ENCODE measurements at places on chromosomes 12 and 14.
A peak's percentile ranks its signal among the peaks of the same experiment; 100 is the strongest.

- no peak for DNase-seq
Measured at GRCh38 chr12:108551535-108551934, 9.4 kb downstream of the SART3 start.

DNA sequence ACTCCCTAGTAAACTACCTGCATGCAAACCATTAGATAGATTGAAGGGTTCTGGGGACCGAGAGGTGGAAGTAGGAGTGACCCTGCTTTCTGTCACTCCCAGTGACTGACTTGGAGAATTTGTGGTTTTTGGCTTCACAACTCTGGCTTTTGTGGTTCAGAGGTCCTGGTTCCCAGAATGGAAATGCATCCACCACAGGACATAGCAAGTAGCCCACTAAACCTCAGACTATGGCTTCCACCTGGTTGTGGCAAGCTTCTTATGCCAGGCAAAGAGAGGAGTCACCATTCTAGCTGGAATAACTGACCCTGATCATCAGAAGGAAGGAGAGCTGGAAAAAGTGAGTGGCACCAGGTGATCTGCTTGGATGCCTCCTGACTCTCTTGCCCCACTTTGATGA is 162.4 kb upstream of the TMEM260 start:
- no peak for DNase-seq

- DNase-seq: no peak
Measured at GRCh38 chr12:42002563-42002962, 142.1 kb downstream of the GXYLT1 start.

DNA sequence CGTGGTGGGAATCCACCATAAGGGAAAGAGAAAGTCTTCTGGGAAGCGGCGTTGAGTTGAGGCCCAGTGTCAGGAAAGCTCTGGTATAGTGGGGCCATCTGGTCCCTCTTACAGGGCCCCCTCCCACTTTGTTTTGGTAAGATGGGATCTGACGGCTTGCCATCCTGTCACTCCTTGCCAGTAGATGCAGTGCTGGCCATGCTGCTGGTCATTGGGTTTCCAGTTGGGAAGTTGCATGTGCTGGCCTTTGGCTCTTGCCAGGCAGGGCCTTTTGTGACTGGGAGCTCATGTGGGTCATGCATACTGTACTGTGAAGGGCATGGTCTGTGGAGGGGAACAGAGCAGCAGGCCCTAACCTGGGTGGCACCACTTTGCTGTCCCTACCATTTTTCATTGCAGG is 3.8 kb downstream of the TRAF3 start:
- no peak for DNase-seq

DNA sequence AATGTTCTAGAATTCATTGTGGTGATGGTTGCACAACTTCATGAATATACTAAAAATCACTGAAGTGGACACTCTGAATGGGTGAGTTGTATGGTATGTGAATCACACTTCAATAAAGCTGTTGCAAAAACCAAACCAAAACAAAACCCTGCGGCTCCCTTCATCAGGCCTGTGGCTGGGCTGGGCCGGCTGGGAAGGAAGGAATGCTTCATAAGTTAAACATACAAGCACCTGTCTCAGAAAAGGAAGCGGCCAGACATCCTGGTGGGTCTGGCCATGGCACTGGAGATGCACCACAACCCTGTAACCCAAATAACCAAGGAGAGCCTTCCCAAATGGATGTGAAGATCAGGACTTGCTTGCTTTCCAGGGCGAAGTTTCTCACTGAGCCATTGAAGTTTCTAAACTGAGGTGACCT is 34.9 kb downstream of the TTC7B start:
- DNase-seq: no peak

- no peak for DNase-seq
Measured at GRCh38 chr12:71772735-71773134, 18.1 kb downstream of the RAB21 start.

GRCh38 chr12:74619884-74620283 is 82.2 kb downstream of the ATXN7L3B start:
- DNase-seq: no peak

GRCh38 chr12:2673966-2674810 is 120.6 kb upstream of the FKBP4 start:
- DNase-seq: no peak

DNA sequence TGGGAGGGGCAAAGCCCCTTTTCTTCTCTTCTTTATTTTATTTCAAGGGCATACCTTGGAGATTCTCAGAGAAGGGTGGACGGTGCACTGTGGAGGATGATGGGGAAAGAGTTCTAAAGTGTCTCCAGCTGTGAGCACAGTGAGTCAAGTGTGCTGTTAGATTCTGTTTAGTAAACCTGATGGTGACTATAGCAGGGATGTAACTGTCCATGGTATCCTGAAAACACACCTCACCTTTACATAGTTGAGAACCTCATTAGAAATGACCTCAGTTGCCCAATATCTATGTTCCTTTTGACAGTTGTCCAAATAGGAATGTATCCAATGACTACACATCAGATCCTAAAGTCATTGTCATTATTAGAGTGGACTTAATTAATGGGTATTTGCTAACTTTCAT is 38.0 kb downstream of the CNTN1 start:
- DNase-seq: no peak

GRCh38 chr14:90569201-90569600 is 172.4 kb downstream of the CALM1 start:
- no peak for DNase-seq

- no peak for DNase-seq
Measured at GRCh38 chr12:85920324-85920947, 46.3 kb downstream of the NTS start.

DNA sequence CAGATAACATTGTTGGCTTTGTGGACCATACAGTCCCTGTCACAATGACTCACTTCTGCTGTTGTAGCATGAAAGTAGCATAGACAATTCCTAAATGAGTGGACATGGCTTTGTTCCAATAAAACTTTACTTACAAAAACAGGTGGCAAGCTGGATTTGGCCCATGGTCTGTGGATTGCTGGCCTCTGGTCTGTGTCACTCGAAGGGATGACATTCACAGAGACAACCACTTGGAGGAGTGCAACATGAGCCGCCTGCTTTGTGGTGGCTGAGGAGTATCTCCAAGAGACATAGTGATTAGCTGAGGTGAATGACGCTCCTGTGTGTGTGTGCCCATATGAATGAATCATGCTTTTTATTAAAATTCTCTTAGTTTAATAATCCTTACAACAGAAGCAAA is 81.3 kb upstream of the NRXN3 start:
- DNase-seq: no peak

DNA sequence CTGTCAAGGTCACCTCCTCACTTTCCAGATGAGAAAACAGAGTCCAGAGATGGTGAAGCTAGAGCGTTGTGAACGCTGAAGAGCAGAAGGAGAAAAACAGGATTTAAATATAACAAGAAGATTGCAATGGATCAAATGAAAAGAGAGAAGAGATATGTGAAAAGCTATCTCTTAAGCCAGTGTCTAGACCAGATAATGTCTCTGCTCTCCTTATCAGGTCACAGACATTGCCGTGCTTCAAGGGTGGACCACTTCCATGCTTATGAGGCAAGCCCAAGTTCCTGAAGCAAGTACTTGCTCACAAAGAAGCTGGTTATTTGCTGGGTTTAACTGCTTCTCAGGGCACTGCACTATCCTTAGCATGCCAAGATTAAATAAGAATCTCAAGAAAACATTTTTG is 31.6 kb upstream of the FRS2 start:
- DNase-seq: no peak

GRCh38 chr12:50415899-50416479 is 15.3 kb downstream of the LARP4 start:
- DNase-seq: no peak

DNA sequence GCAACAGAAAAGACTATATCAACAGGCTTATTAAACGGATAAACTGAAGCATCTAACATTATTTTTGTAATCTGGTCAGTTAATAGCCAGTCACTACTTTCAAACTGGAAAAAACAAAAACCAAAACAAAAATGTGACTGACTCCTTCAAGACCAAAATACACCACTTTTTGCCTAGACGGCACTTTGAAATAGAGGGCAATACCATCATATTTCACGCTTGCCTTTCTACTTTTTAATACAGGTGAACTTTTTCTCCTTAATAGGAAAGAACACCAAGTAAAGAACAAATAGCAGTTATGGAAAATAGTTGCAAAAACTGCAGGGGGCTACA is 550 bp upstream of the NUP107 start:
- DNase-seq: no peak

- peak; percentile 21 for DNase-seq
Measured at GRCh38 chr14:94550041-94550440, 11.2 kb upstream of the SERPINA4 start.

DNA sequence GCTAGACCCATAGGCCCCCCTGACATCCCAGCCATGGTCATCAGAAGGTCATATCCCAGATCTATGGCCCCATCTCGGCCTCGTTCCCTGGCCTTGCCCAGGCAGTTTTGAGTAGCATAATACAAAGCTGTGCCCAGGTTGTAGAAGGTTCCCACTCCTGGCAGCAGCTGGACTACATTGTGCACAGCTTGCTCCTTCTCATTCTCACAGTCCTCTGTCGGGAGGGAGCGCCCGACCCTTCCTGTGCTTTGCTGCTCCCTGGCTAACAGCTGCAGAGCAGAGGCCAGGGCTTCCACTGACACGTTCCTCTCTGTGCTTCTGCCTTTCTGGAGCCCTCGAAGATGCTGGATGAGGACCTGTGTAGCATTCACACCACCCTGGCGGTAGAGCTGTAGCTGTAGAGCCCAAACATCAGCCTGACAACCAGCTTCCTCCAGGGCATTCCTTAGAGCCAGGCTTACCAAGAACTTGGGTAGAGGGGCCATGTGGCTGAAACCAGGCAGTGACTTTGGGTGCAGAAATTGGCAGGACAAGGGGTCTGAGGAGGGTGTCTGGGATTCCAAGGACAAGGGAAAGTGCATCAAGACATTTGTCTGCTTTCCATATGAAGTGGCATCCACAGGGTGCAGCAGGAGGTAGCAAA is 1.0 kb downstream of the APOF start:
- DNase-seq: no peak

GRCh38 chr12:2329661-2330210 is 276.9 kb downstream of the CACNA1C start:
- DNase-seq: no peak

- DNase-seq: no peak
Measured at GRCh38 chr14:99284254-99285004, 12.4 kb upstream of the BCL11B start.

GRCh38 chr12:121530600-121531355 is 50.0 kb downstream of the KDM2B start:
- no peak for DNase-seq

GRCh38 chr14:59427653-59428580 is 37.3 kb downstream of the GPR135 start:
- DNase-seq: no peak

DNA sequence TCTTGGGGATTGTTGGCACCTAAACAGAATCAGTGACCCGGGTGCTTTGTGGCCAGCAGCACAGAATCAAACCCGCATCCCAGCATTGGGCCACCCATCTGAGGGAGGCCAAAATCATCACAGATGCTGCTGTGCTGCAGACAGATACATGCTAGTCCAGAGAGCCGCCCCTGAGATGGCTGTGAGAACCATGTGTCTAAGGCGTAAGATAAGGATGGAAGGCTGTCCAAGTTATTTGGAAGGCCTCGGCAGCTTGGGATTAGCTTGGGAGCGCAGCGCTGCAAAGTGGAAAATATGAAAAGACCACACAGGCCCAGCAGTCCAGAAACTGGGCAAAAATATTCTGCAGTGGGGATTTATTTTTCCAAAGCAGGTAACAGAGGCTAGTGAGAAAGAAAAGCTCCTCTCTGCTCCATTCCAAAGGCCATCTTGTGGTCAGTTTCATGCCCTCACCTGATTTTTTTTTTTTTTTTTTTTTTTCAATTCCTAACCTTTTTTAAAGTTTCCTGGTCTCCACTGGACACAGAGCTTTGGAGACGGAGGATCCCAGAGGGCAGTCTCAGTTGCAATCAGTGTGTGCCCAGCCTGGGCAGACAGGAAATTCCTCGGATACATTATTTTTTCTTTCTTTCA is 178.9 kb upstream of the BCL2L14 start:
- no peak for DNase-seq

DNA sequence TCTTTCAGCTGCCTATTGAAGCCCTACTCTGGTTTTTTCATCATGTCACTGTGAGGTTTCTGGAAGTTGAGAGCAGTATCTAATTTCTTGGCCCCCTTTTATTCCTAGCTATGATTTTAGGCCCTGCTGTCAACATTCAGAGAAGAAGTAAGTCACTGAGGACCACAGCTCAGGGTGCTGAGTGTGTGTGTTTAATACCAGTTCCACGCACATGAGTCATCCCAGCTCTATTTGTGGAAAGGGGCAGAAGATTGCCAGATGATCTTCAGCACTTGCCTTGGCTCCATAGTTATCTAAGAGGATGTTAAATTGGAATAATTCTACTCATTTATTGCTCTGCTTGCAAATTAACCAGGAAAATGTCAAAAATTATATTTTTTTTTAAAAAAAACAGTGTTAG is 65.5 kb upstream of the SLC38A4 start:
- DNase-seq: no peak

- no peak for DNase-seq
Measured at GRCh38 chr14:27367345-27367744, 769.5 kb upstream of the NOVA1 start.

DNA sequence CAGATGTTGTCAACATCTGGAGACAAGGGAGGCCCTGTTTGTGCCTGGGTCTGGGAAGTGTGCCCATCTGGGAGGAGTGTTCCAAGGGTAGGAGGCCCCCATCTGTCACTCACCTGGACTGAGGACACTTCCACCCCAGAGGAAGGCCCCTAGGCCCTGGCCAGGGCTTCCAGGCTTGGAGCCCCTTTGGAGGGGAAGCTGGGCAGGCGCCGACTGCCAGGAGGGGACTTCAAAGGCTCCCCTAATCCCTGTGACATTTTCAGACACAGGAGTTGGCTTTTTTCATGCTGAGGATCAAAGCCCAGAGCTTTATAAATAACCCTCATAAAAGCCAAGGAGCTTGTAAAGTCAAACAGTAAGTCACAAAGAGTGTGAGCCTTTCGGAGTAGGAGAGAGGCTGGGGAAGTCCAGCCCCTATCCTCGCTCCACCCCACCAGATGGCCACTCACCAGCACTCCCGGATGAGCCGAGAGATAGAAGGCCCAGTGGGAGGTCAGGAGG is 17.6 kb upstream of the FAM222A start:
- no peak for DNase-seq

GRCh38 chr12:27506645-27507189 is 17.3 kb upstream of the PPFIBP1 start:
- DNase-seq: no peak

- no peak for DNase-seq
Measured at GRCh38 chr14:82328442-82328841, 794.8 kb upstream of the SEL1L start.

DNA sequence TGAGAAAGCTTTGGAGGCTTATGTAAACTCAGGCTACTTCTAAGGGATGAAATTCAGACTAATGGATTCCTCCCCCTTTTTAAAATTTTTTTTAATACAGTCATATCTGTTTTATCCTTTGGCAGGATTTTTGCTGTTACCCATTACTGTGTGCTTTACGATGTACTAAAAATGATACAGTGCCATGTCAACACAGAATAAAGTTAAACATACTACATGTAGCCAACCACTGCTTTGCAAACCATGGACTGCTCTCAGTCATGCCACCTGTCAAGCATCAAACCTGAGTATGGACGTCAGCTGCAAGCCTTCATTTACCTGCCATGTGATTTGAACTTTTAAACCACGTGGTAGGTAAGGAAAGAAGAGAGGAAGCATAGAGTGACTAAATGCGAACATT is 325.8 kb downstream of the FUT8 start:
- no peak for DNase-seq
